Suprapubic skin (tissue), 4 donors: ENCODE measurements at places on chromosomes 11 and 22. TPM values are rescaled to one million over a fixed set of nuclear protein-coding genes. Genes with fewer than 3 reads are reported as not detected.
A peak's percentile ranks its signal among the peaks of the same experiment; 100 is the strongest.

The XPNPEP3 gene
- total RNA-seq, result 18.2 TPM

The AQP11 gene
- total RNA-seq, result 0.55 TPM

The MS4A6E gene
- total RNA-seq, result not detected

The SLN gene
- total RNA-seq, result not detected

The MCHR1 gene
- total RNA-seq, result 0.64 TPM

The NRGN gene
- 1.3 TPM for total RNA-seq

- no peak for DNase-seq
Measured at GRCh38 chr11:38254913-38255312, 1656.9 kb upstream of the RAG2 start.

DNA sequence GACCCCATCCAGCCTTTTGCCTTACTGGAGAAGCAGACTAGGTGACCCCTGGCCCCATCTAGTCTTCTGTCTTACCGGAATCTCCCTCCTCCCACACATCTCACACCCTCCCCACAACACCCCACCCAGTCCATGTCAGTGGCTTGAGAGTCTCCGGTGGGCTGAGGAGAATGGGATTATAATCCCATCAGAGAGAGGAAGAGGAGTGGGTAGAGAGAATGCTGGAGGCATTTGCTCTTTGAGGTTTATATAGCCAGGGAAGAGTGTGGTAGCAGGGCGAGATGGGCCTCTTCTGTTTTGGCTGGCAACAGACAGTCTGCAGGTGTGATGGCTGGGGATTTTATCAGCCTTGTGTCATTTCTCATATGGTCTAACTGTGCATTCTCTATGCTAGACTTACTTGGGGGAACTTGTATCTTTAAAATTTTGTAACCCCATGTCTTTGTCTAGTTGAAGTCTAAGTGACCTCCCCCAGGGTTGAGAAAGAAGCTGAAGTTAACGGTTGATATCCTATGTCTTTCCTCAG lies 50.3 kb downstream of the GRAMD1B start:
- DNase-seq, result no peak

DNA sequence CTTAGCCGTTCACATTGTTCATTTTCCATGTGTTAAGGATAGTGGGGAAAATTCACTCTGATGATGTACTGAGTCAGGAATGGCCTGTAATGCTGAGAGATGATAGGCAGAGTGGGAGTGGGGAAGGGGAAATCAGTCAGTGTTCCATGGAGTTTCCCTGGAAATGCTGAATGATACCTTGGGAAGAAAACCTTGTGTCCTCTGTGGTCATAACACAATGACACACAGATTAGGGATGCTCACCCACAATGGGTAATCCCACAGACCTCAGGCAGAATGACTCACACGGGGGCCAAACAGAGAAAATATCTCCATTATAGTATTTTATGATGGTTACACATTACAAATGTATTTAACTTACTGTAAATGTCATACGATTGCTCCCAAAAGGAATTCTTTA lies 118.0 kb downstream of the SNX19 start:
- DNase-seq, result no peak

- DNase-seq, result no peak
Measured at GRCh38 chr22:38733329-38733723, 22.5 kb downstream of the SUN2 start.

- DNase-seq, result no peak
Measured at GRCh38 chr11:17250561-17251350, 25.8 kb upstream of the NUCB2 start.

GRCh38 chr11:124769806-124770774 lies 8.0 kb upstream of the ESAM start:
- no peak for DNase-seq

GRCh38 chr11:114880442-114880841 lies 202.1 kb downstream of the NXPE2 start:
- DNase-seq, result no peak

DNA sequence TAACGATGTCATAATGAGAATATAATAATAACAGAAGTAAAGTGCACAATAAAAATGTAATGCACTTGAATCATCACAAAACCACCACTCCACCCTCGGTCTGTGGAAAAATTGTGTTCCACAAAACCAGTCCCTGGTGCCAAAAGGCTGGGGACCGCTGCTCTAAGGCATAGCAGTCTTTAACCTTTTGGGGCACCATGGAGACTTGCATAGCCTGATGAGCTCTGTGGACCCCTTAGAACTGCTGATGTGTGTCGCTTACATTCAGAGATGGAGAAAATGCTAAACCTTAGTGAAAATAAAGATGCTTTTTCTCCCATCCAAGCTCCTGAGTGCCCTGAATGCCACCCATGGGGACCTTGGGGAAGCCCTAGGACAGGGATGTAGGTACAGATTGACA lies 87.6 kb upstream of the SEPTIN5 start:
- peak; percentile 18 for DNase-seq

- no peak for DNase-seq
Measured at GRCh38 chr11:2149864-2150847, 10.9 kb downstream of the INS start.

- no peak for DNase-seq
Measured at GRCh38 chr11:74735365-74735928, 4.2 kb upstream of the CHRDL2 start.

- no peak for DNase-seq
Measured at GRCh38 chr11:23079382-23079813, 219.1 kb upstream of the CCDC179 start.

- DNase-seq, result no peak
Measured at GRCh38 chr11:77658213-77659013, 20.8 kb upstream of the CLNS1A start.

GRCh38 chr11:65617136-65617850 lies 1.7 kb downstream of the PCNX3 start:
- DNase-seq, result no peak

- no peak for DNase-seq
Measured at GRCh38 chr11:122799406-122800105, 38.7 kb upstream of the CRTAM start.

GRCh38 chr11:117009905-117010605 lies 88.2 kb downstream of the SIK3 start:
- no peak for DNase-seq
